Stimulated activated CD8-positive, alpha-beta memory T cell treated with anti-CD3 and anti-CD28 coated beads, Interleukin-7, amount 100 ng/mL, for 24 hours (primary cell): ENCODE measurements at places on chromosomes 3 and 15.

GRCh38 chr3:58341376-58341775 is 8.7 kb downstream of the PXK start:
- no peak for DNase-seq

GRCh38 chr15:63501256-63502089 is 2.9 kb upstream of the USP3 start:
- DNase-seq: no peak

DNA sequence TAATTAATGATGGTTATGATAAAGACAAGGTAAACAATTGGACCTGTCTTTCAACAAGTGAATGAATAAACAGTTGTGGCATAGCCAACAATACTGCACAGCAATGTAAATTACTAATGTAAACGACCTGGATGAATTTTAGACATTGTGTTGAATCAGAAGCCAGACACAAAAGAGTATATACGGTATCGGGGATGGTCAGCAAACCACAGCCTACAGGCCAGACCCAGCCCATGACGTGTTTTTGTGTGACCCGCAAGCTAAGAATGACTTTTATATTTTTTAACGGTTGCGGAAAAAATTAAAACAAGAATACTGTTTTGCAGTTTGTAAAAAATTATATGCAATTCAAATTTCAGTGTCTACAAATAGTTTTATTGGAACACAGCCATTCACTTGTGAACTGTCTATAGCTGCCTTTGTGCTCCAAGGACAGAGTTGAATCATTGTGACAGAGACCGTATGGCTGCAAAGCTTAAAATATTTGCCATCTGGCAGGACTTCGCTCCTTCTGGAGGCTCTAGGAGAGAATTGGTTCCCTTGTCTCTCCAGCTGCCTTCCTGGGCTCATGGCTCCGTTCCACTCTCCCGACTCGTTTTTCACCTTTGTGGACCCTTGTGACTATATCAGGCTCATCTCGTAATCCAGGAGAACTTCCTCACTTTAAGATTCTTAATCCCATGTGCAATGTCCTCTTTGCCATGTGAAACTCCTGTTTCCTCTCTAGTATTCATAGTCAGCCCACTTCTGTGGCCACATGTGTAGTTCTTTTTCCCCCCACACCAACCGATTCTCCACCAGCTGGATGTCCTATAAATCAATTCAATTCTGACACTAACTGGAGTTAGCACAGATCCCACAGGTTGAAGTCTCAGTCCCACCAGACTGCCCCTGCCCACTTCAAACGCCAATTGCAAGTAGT is 72.7 kb downstream of the CMTM8 start:
- no peak for DNase-seq

- no peak for DNase-seq
These were observed 476.4 kb upstream of the AGTR1 start for GRCh38 chr3:148221303-148221702.

DNA sequence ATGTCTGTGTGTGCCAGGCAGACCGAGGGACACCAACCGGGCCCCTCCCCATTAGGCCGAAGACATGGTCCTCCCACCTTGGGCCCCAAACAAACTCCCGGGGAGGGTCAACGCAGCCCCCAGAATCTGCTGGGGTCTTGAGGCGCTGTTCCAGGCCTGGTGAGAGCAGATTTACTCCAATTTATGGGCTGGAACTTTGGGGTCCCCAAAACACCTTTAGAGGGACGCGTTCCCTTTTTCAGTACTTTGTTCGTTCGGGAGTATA is 2.4 kb downstream of the GATA2 start:
- DNase-seq: no peak

DNA sequence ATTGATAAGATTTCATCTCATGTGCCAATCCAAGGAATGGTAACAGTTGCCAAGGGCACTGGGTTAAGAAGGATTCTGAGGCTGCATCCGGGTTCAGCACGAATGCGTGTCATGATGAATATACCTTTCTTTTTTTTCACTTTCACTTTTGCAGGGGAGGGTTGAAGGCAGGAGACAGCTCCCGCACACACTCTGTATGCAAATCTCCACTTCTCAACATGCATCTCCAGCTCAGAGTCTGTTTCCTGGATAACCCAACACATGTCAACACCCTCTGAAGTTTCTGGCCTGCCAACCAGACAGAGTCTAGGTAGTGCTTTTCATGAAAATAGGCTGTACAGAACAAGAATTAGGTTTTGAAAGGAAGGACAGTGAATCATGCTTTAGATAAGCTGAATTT is 21.6 kb downstream of the B4GALT4 start:
- no peak for DNase-seq
